ENCODE measurements at places on chromosomes 7 and 10. TPM values are rescaled to one million over a fixed set of nuclear protein-coding genes. Genes with fewer than 3 reads are reported as not detected.

The CRPPA gene
- 4.0 TPM for total RNA-seq

The ENTPD1 gene
- 12.6 TPM for total RNA-seq

The SLC29A3 gene
- total RNA-seq, result 6.5 TPM

The AKR1C4 gene
- total RNA-seq, result not detected

The VSTM2A gene
- total RNA-seq, result not detected

The KCNH2 gene
- total RNA-seq, result 9.0 TPM

DNA sequence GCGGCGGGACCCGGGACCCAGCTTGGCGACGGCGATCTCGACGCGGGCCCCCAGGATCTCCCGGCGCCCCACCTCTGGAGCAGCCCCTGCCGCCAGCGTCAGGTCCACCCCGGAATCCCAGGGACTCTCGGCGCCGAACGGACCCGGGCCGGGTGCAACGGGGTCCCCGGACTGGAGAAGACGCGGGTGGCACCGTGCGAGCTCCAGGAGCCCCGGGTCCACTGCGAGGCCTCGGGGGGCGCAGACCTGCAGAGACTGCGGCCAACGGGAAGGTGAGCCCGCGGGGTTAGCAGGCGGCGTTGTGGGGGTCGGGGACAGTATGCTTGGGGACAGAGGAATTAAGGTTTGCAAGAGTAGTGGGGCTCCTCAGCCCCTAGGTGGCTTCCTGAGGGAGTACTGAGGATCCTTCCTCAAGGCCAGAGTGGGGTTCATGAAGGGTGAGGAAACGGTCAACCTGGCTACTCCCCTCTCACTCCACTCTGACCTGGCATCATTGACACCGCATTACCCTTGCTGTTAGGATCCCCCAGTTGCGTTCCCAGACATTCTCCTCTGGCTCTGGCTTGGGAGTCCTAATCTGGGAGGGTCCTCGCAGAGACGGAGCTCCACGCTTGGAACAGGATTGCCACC is 353 bp downstream of the EPHB6 start:
- no peak for DNase-seq
- peak overlapping the region; percentile 4 for H3K27ac ChIP-seq
- H3K27me3 ChIP-seq, result no peaks in the 10 kb centered on the region
- no peaks in the 10 kb centered on the region for H3K36me3 ChIP-seq

DNA sequence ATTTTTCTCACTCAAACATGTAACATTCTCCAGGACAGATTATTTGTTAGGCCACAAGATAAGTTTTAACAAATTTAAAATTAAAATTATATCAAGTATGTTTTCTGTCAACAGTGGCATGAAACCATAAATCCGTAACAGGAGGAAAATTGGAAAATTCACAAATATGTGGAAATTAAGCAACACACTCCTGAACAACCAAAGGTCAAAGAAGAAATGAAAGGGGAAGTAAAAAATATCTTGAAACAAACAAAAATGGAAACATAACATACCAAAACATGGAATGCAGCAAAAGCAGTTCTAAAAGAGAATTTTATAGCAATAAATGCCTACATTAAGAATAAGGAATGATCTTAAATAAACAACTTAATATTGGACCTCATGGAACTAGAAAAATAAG is 147.3 kb downstream of the ZEB1 start:
- no peaks in the 10 kb centered on the region for H3K27me3 ChIP-seq
- H3K4me3 ChIP-seq, result no peak overlapping the region
- H3K27ac ChIP-seq, result no peak overlapping the region
- DNase-seq, result no peak
- H3K36me3 ChIP-seq, result no peaks in the 10 kb centered on the region
- H3K4me1 ChIP-seq, result no peaks in the 10 kb centered on the region

DNA sequence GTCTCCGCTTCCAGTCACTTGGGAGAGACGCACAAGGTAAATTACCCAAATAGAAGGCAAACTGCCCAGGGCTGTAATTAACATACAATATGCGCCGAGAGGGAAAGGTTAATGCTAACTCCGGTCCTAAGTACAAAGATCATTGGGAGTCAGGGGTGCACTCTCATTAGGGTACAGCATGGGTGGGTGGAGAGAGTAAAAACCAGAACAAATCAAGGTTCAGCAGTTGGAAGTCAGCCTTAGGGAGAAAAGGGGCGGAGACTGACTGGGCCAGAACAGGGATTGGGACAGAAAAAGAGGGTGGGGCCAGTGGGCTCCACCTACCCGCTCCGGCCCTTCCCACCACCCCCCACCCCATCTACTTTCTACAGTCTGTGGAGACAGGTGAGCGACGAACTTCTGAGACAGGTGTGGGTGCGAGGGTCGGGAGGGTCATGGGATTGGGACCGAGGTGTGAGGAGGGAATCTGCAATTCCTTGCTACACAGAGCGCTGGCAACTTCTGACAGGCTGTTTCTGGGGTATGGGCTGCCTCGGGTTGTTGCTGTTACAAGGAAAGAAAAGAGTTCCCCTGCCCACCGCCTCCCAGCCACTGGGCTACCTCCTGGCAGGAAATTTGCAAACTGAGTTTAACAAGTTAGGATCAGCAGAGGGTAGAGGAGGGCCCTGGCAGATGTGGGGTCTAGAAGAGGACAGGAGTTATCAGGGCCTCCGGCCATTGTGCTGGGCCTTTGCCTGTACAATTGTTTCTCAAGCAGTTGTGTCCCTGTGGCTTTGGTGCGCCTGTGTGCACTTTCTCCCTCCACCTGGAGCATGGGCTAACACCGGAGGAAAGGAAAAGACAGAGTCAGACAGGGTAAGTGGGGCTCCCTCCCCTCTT is at the start of gene TMEM139:
TSS of gene TMEM139 (plus strand) at position 368 of the 879 bp plus-strand sequence. CDS start 1,000 bp downstream, outside the sequence.
- H3K27me3 ChIP-seq, result no peaks in the 10 kb centered on the region
- H3K36me3 ChIP-seq, result no peaks in the 10 kb centered on the region
- peaks cover 72% of the 10 kb centered on the region for H3K4me1 ChIP-seq
- no peak within 1 kb of the TSS for H3K4me3 ChIP-seq

- no peaks in the 10 kb centered on the region for H3K4me1 ChIP-seq
- H3K27me3 ChIP-seq, result no peaks in the 10 kb centered on the region
- H3K36me3 ChIP-seq, result no peaks in the 10 kb centered on the region
- H3K27ac ChIP-seq, result no peak overlapping the region
- no peak overlapping the region for H3K4me3 ChIP-seq
Observed at GRCh38 chr10:118278649-118279048, 63.5 kb downstream of the FAM204A start.

- no peaks in the 10 kb centered on the region for H3K4me1 ChIP-seq
- no peaks in the 10 kb centered on the region for H3K27me3 ChIP-seq
Observed at GRCh38 chr7:41699516-41699915, 3.4 kb downstream of the INHBA start.

DNA sequence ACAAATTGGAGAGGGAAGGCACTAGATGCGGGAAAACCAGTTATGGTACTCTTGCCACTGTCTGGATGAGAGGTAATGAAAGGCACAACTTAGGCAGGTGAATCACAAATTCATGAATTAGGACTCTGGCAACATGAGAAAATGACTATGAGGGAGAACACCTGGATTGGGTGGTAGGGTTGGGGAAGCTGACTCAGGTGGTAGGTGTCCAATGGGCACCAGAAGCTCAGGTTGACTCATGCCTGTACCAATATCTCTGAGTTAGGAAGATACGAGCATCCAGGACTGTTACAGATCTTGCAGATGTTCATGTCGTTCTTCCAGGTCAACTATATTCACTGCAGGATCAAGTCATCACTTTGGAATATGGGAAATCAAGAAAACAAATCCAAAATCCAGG is 56.7 kb downstream of the NPY start:
- DNase-seq, result no peak
- no peaks in the 10 kb centered on the region for H3K27me3 ChIP-seq
- no peak overlapping the region for H3K4me3 ChIP-seq
- no peak overlapping the region for H3K27ac ChIP-seq
- no peaks in the 10 kb centered on the region for H3K36me3 ChIP-seq

- H3K4me3 ChIP-seq, result peak overlapping the region; percentile 23
- peaks cover 7% of the 10 kb centered on the region for H3K36me3 ChIP-seq
- peak overlapping the region; percentile 57 for H3K27ac ChIP-seq
- no peaks in the 10 kb centered on the region for H3K27me3 ChIP-seq
- DNase-seq, result no peak
Observed at GRCh38 chr7:4745971-4746919, 29.2 kb upstream of the AP5Z1 start.

DNA sequence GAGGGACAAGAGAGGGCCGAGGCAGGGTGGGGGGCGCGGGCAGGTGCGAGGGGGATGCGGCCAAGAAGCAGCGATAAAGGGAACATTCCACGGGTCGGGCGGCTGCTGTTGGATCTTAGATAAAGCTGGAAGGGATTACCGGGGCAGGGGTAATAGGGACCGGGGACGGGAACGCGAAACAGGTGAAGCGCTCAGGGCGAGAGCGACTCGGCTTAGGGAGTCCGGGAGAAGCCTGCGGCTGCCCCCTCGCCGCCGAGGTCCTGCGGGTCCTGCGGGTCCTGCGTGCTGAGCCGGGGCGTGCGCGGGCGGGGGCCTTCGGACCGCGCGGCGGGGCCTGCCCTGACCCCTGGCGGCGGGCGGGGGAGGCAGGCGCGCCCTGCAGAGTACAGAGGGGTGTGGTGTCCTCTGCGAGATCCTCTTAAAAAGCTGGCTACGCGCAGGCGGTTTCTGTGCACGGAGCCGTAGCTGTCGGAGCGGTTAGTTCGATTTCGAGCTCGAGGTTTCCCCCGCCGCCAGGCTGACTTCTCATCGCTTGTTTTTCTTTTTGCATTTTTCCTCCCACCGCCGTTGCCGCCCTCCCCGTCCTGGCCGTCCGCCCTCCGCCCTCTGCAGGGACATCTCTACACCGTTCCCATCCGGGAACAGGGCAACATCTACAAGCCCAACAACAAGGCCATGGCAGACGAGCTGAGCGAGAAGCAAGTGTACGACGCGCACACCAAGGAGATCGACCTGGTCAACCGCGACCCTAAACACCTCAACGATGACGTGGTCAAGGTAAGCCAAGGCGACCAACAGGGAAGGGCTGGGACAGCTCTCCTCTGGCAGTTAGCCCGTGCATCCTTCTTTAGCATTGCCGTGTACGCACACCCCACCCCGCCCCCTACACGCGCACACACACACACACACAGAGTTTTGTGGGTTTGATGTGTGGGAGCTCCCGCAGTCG is 1.4 kb downstream of the CAV1 start:
- peaks cover 71% of the 10 kb centered on the region for H3K4me1 ChIP-seq
- peak overlapping the region; percentile 79 for H3K27ac ChIP-seq
- H3K36me3 ChIP-seq, result no peaks in the 10 kb centered on the region
- DNase-seq, result peak; percentile 52
- H3K27me3 ChIP-seq, result no peaks in the 10 kb centered on the region

DNA sequence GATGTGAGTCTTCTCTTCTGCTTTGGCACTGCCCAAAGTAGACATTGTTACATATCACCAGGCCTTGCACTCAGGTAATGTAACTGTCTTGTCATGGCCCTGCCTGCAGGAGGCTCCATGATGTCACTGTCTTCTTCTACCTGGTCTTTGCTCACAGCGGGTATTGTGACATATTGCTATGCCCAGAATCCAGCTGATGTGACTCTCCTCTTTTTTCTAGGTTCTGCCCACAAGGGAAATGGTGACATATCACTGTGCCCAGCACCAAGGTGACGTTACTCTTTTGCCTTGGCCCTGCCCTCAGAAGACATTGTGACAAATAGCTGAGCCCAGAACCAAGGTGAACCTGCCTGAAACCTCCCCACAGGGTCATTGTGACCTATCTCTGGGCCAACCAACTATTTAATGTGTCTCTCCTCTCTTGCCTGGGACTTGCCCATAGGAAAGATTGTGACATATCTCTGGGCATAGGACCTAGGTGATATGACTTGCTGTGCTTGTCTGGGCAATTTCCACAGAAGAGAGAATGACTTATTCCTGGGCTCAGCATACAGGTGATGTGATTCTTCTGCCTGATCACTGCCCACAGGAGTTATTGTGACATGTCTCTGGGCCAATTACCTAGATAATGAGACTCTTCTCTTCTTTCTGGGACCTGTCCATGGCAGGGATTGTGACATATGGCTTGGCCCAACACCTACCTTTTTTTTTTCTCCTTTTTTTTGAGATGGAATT is 26.5 kb upstream of the ZNF107 start:
- H3K4me3 ChIP-seq, result no peak overlapping the region
- no peaks in the 10 kb centered on the region for H3K27me3 ChIP-seq
- no peaks in the 10 kb centered on the region for H3K36me3 ChIP-seq
- no peak overlapping the region for H3K27ac ChIP-seq
- H3K4me1 ChIP-seq, result no peaks in the 10 kb centered on the region

GRCh38 chr7:107471292-107472070 is 1.6 kb downstream of the GPR22 start:
- H3K27ac ChIP-seq, result no peak overlapping the region
- H3K27me3 ChIP-seq, result no peaks in the 10 kb centered on the region
- H3K4me3 ChIP-seq, result no peak overlapping the region
- no peaks in the 10 kb centered on the region for H3K36me3 ChIP-seq
